Activated CD8-positive, alpha-beta memory T cell treated with anti-CD3 and anti-CD28 coated beads for 4 hours (primary cell): ENCODE measurements at places on chromosomes 13 and 19.

DNA sequence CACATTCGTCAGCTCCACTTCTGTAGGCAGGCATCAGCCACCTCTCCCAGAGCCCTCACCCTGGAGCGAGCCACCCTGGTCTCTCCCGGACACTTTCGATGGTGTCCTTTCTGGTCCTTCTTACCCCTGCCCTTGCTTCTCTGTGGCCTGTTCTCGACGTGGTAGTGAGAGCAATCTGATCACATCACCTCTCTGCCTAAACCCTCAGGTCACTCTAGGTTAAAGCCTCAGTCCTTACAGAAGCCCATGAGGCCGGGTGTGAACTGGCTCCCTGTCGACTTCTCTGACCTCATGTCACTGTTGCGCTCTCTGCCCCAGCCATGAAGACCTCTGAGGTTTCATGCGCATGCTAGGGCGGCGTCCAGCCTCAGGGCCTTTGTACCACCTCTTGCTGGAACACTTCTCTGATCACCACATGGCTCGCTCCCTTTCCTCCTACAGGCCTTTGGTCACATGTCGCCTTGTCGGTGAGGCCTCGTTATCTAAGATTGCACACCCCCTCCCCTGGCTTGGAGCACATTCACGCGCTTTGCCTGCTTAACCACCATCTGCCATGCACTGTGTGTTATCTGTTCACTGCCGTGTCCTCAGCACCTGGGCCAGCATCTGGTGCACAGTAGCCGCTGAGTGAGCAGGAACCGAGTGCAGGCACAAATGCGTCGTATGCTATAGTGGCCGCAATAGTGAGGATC is 101.5 kb downstream of the DPF1 start:
- no peak for DNase-seq

DNA sequence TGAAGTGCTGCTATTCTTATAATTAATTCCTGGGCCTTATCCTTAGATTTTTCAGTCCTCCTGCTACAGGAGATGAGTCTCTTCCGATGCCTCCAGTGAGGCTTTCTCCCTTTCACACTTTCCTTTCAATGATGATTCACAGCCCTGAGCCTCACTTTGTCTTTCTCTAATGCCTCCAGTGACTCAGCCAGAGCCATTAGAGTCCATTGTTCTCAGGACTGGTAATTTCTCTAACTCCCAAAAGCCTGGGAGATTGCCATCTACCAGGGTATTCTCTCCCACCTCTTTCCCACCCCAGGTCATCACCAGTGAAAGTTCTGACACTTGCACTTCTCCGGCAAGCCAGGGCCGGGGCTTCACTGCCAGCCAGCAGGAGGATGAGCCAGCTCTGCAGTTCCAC is 49.6 kb upstream of the ARGLU1 start:
- no peak for DNase-seq

DNA sequence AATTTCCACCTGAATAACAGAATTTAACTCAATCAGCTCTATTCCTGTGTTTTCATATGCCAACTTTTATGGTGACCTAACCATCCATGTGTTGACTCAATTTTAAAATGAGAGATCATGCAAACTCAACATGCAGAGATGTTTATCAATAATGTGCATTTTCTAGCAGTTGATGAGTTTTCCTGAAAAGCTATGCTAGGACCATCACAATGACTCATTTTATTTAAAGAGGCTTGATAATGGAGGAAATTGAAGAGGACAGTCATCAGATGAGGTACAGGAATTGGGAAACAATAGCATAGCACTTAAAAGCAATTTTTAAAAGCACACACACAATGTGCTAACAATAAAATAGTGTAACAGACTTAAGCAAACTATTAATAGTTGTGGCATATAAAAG is 127.1 kb downstream of the VWA8 start:
- no peak for DNase-seq

- DNase-seq: no peak
These were observed 14.0 kb upstream of the TBC1D4 start for GRCh38 chr13:75495938-75496337.

DNA sequence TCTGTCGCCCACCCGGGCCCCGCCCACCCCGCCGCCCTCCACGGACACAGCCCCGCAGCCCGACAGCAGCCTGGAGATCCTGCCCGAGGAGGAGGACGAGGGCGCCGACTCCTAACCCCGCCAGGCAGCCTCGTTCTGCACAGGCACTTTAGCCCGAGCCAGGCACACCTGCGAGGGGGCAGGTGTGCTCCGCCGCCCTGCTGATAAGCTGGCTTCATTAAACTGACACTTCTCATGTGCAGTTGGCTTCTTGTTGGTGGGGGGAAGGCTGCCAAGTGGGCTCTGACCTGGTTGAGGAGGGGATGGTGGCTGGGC is 8.2 kb downstream of the IL4I1 start:
- DNase-seq: no peak
